ENCODE measurements at places on chromosomes 16 and 17. TPM values are rescaled to one million over a fixed set of nuclear protein-coding genes. Genes with fewer than 3 reads are reported as not detected.

HSPB9 gene
- total RNA-seq = 0.29 TPM

DNA sequence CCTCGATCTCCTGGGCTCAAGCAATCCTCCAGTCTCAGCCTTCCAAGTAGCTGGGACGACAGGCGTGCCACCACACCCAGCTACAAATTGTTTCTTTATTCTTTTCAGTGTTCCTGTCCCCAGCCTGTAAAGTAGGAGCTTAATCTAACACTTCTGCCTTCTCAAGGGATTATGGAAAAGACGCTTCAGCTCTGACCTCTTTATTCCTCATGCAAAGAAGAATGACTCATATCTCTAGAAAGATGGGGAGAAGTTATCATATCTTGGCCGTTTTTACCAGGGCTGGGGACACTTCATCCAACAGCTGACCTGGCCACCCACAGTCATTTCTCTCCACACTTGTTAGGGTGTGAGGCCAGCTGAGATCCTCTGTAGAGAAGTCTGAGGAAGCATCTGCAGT, 172.6 kb downstream of the HAPSTR1 start:
- DNase-seq = no peak

DNA sequence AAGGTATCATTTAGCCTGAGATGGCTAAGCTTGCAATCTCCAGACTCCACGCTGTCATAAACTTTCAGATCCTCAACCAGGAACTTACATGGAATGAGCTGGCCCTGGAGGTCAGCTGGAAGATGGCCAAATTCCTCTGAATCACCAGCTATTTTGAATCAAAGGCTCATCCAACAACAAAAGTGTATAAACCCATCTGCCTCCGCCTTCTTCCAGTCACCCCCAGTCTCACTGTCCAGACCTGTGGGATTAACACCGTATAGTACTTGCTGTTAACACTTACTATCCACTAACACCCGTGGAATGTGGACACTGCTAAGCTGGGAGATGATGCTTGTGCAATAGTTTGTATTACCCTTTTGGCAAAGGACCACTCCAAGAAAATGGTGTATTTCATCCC, 1.9 kb upstream of the LCMT1 start:
- peak; percentile 65 for DNase-seq

DNA sequence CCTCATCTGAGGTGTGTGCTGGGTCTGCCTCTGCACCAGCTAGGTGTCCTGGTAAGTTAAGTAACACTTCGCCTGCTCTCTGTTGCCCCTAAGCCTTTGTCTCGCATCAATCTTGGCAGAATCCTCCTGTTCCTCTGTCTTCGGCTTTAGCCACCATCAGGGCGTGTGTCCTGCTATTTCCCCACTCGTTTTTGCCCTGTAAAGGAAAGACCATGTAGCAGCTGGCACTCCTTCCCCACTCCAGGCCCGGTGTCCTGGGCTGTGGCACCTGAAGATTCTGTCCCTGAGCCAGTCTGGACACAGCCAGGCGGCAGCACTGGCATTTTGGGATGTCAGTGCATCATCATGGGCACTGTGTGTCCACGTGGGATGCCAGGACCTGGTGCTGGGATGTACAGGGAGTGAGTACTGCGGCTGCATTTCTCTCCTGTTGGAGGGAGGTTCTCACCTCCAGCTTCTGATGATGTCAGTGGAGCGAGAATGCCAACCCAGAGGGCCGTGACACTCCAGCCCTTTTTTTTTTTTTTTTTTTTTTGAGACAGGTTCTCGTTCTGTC, 26.2 kb upstream of the FOXK2 start:
- DNase-seq = no peak

GRCh38 chr16:12742741-12743140, 60.9 kb downstream of the CPPED1 start:
- DNase-seq = no peak
